ENCODE measurements at places on chromosomes 1 and 21. TPM values are rescaled to one million over a fixed set of nuclear protein-coding genes. Genes with fewer than 3 reads are reported as not detected.

The USH2A gene
- 1.8 TPM for polyA plus RNA-seq

The FAM131C gene
- 0.42 TPM for polyA plus RNA-seq

The SAMSN1 gene
- 2.2 TPM for polyA plus RNA-seq

The SLC35D1 gene
- polyA plus RNA-seq = 11.3 TPM

The PLA2G5 gene
- polyA plus RNA-seq = 17.6 TPM

The TEKT2 gene
- 117 TPM for polyA plus RNA-seq

- H3K27ac ChIP-seq = no peak overlapping the region
- no peaks in the 10 kb centered on the region for H3K36me3 ChIP-seq
- H3K4me3 ChIP-seq = no peak overlapping the region
- no peaks in the 10 kb centered on the region for H3K27me3 ChIP-seq
Measured at GRCh38 chr1:213782941-213783672, 204.7 kb upstream of the PROX1 start.

- no peaks in the 10 kb centered on the region for H3K36me3 ChIP-seq
- H3K27me3 ChIP-seq = no peaks in the 10 kb centered on the region
- no peak overlapping the region for H3K4me3 ChIP-seq
- H3K27ac ChIP-seq = no peak overlapping the region
- peaks cover 14% of the 10 kb centered on the region for H3K4me1 ChIP-seq
Measured at GRCh38 chr1:40820251-40820797, 36.7 kb downstream of the KCNQ4 start.

GRCh38 chr1:231392389-231393131, 29.5 kb downstream of the EGLN1 start:
- H3K27ac ChIP-seq = no peak overlapping the region
- no peak overlapping the region for H3K4me3 ChIP-seq
- no peaks in the 10 kb centered on the region for H3K36me3 ChIP-seq
- peaks cover 29% of the 10 kb centered on the region for H3K4me1 ChIP-seq

GRCh38 chr1:61670016-61670415, 54.9 kb downstream of the TM2D1 start:
- no peak overlapping the region for H3K27ac ChIP-seq
- H3K4me3 ChIP-seq = no peak overlapping the region
- H3K36me3 ChIP-seq = no peaks in the 10 kb centered on the region
- H3K4me1 ChIP-seq = no peaks in the 10 kb centered on the region
